ENCODE measurements at places on chromosomes 1 and 21.

DNA sequence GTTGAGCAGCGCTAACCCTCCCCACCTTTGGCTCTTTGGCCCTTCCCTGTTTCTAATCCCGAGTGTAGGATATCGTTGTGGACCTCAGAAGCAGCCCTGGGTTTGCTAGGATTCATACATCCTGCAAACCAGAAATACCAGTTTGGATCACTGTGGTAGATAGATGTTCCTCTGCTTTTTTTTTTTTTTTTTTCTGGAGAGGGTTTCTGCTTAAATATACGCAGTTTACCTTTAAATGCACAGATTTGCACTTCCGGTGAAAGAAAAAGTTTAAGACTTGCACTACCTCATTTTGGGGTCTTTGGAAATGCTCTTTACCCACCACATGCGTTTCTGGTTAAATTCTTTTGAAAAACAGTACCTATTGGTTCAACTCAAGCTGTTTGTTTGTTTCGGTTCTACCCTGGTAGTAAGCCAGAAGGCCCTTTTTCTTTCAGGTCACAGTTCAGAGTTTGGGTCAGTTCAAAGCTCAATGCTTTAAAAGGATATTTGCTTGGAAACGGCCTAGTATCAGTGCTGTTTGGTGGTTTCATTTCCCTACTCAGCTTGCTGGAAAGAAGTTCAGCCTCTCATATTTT is 908 bp downstream of the DDI2 start:
- DNase-seq: no peak

- no peak for DNase-seq
Observed at GRCh38 chr1:76764638-76765454, 102.4 kb upstream of the ST6GALNAC5 start.

- DNase-seq: no peak
Observed at GRCh38 chr1:2288311-2288710, 60.2 kb downstream of the SKI start.

DNA sequence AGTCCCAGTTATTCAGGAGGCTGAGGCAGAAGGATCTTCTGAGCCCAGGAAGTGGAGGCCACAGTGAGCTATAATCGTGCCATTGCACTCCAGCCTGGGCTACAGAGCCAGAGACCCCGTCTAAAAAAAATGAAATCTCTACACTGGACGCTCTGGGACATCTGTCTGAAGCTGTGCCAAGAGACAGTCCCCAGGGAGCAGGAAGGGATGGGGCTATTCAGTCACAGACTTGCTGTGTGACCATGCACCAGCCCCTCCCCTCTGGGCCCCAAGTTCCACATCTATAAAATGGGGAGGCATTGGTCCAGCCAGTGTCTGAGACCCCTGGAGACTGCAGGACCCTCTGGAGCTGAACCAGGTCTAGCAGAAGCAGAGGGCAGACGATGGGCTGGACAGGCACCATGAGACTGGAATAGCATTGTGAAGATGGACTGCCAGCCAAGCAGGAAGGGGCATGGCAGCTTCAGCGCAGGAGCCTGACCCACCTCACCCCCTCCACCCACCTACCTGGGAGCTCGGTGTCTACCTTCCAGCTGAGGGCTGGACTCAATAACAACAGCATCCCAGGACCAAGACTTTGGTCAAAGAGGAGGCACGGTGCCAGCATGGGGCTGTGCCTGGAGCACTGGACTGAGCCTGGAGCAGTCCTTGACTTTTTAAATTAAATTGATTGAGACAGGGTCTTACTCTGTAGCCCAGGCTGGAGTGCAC is 1.4 kb downstream of the TMEM54 start:
- no peak for DNase-seq

DNA sequence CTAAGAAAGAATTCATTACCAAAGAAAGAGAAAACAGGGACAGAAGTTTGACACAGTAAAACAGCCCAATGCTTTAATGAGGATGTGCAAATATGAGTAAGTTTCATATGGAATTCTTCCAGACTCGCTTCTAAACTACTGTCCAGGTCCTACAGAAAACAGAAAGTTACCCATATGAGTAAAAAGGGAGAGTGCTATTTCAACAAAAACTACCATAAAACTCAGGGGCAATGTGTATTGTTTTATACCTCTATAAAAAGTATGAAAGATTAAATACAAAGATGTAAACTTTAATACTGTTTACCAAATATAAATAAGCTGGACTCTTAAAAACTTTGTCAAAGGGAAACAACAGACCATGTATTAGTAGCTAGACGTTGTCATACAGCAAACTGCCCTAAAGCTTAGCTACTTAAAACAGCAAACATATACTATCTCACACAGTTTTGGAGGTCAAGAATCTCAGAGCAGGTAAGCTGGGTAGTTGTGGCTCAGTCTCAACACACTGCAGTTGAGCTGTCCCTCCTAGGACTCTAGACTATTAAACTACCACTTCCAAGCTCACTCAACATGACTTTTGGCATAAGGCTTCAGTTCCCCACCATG is 174.9 kb downstream of the COP1 start:
- DNase-seq: no peak

GRCh38 chr21:38261851-38262250 is 5.1 kb downstream of the KCNJ15 start:
- DNase-seq: no peak

DNA sequence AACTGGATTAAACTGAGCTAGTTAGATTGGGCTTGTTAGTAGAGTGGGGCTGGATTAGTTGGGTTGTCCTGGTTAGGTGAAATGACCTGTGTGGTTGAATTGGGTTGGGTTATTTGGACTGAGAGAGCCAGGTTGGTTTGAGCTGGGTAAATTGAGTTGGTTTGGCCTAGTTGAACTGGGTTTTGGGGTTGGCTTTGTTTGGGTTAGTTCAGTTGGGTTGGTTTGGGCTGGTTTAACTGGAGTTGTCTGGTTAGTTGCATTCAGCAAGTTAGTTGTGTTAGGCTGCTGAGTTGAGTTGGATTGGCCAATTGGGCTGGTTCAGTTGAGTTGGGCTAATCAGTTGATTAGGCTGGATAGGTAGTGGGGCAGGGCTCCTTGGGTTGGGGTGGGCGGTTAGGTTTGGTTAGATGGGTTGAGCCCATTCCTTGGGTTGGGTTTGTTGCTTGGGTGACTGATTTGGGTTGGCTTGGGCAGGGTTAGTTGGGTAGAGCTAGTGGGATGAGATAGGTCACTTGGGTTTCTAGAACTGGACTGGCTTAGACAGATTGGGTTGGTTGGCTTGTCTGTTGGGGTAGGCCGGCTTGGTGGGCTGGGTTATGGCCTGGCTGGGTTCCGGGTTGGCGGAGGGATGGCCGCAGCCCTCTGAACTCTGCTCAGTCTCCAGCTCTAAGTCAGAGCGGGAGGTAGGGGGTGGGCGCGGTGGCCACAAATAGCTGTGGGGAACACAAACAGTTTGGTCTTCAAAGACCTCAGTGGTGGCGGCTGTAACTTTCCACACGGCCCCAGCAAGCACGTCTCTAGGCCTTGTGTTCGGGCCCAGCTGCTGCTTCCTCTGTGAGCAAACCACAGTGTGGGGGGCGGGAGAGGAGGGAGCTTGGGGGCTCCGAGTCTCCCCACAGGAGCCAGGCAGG is 67.2 kb upstream of the RUNX3 start:
- no peak for DNase-seq

- DNase-seq: peak; percentile 22
Observed at GRCh38 chr1:37808369-37809319, 636 bp upstream of the YRDC start.

DNA sequence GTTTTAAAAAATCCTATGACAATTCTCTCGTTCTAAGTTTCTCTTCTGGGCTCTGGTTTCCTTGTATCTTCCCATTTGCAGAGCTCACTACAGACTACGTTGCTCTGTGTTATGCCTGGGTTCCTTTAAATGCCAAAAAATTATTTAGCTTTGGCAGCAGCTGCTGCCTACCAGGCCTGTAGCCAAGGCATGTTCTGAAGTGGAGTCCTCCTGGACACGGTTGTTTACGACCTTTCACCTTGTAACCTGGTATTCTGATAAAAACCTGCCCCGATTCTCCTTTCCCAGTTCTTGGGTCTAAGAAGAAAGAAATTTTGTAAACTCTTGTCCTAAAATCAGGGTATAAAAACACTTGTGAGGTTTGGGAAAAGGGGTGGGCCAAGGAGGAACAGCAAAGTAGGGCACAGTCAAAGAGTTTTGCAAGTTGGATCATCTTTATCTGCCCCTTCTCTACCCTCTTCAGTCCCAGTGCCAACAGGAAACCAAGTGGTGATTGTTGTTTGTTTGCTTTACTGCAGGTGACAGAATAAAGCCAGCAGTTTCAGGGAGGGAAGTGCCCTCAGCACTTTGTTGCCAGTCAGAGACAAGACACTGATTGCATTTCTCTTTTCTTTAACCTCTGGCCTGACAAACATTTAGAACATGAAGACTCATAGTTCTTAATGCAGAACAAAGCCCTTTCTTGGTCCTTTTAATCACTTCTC is 3.1 kb upstream of the TXNIP start:
- DNase-seq: no peak

- DNase-seq: no peak
Observed at GRCh38 chr1:233549404-233549803, 64.5 kb upstream of the KCNK1 start.

DNA sequence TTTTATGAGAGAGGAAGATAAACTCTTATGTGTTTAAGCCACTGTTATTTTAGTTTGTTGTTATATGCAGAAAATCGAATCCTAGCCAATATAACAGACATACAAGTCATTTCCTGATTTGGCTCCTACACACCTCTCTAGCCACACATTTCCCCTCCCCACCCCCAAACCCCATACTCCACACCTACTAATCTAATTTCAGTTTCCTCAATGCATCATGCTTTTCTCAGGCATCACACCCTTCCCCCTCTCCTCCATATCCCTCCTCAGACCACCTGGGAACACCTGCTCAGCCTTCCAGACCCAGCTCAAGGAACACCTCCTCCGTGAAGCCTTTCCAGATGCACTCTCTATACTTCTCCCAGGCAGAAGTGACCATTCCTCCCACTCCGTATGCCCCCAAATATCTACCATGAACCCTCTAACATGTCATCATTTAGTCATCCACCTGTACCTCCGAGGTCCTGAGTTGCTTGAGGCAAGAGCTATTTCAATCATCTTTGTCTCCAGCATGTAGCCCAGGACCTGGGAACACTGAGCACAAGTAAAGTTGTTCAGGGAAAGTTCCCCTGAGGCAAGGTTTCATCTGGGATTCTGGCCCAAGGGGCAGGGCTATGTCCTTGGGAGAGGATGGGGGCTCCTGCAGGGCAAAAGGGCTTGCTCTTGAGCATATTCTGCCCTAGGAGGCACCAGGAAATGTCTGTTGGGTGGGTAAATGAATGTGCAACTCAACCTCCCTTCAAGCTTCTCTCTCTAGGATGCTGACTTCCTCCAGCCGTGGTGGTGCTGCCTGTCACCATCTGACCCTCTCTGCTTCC is 126.8 kb downstream of the HIVEP3 start:
- DNase-seq: no peak

DNA sequence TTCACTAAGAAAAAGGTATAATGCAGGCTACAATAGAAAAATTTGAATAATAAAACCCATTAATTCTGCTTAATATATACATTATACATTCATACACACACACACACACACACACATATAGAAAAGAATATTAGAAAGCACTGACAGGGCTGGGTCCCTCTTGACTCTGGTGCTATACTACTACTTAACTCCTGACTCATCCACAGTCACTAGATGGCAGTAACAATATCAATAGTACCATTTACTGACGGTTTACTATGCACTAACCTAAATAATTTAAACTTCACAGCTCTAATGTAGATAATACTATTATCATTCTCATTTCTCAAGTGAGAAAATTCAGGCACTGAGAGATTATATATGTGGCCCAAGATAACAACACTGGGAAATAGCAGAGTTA is 87.5 kb downstream of the COP1 start:
- DNase-seq: no peak

DNA sequence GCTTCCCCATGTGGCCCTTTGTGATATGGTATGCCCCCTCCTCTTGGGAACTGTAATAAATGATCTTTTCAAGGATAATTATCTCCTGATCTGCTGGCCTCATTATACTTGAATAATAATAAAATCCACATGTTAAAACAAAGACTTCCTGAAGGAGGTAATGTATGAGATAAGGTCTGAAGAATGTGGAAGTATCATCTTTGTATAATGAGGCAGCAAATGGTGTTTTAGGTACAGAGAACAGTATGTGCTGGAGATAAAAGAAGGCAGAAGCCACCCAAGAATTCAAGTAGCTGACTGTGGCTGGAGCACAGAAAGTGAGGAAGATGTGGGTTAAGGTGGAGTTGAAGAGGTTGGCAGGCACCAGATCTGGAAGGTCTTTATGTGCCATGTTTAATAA is 12.8 kb upstream of the COG2 start:
- DNase-seq: no peak

- DNase-seq: no peak
Observed at GRCh38 chr1:68015971-68016370, 34.5 kb downstream of the DIRAS3 start.

All from renal cortex interstitium (tissue), 15 donors.